ENCODE measurements at places on chromosomes 13 and 19.

GRCh38 chr13:113781571-113781970, 22.5 kb downstream of the TMEM255B start:
- DNase-seq: no peak

DNA sequence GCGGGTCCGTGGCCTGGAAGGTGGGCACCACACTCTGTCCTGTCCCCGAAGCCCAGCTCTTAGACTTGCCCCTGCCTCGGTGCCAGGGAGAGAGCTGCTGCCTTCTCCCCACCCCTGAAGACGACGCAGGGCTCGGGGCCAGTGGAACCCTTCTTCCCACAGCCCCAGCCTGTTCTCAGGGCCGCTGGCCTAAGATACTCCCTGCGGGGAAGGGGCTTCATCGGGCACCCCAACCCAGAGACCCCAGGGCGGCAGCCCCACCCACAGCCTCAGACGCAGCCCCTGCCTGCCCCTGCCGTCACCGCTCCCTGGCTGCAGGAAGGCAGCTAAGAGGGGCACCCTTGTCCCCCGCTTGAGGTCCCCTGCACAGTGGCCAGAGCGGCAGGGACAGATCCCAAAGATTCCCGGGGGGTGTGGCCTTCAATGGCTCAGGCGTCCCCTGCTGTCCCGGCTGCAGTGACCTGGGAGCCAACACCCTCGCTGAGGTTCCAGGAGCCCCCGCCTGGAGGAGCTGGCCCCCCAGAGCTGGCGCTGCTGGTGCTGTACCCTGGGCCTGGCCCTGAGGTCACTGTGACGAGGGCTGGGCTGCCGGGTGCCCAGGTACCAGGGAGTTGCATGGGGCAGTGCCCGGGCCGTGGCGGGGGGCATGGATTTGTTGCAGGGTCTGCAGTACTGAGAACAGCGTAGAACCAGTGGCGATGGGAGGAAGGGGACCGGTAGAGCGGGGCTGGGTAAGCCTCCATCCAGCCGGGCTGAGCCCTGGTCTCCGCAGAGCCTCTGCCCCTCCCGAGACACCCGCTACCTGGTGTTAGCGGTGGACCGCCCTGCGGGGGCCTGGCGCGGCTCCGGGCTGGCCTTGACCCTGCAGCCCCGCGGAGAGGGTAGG, 1.0 kb downstream of the AMH start:
- no peak for DNase-seq

DNA sequence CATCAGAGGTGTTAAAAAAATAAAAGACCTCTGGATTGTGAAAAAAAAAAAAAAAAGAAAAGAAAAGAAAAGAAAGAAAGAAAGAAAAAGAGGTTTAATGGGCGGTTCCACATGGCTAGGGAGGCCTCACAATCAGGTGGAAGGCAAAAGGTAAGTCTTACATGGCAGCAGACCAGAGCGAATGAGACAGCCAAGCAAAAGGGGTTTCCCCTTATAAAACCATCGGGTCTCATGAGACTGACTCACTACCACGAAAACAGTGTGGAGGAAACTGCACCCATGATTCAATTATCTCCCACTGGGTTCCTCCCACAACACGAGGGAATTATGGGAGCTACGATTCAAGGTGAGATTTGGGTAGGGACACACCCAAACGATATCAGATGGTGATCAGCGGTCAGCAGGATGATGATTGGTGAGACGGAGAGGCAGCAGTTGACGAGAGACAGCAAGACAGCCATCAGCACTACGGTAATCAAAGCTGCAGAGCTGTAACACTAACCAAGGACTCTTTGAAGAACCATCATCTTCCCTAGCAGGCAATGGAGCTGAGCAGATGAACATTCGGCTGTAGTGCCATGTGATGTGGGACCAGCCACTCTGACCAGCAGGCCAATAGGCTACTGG, 3.9 kb upstream of the CD209 start:
- no peak for DNase-seq

DNA sequence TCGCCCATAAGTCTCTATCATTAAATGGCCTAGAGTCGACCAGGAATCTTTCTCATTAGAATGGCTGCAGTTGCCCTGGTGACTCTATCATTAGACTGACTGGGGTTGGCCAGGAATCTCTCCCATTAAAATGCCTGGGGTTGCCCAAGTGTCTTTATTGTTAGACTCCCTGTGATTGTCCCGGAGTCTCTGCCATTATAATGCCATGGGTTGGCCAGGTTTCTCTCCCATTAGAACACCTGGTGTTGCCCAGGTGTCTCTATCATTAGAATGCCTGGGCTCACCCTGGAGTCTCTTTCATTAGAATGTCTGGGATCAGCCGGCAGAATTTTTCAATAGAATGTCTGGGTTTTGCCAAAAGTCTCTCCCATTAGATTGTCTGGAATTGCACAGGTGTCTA, 1459.3 kb downstream of the UQCRFS1 start:
- no peak for DNase-seq

DNA sequence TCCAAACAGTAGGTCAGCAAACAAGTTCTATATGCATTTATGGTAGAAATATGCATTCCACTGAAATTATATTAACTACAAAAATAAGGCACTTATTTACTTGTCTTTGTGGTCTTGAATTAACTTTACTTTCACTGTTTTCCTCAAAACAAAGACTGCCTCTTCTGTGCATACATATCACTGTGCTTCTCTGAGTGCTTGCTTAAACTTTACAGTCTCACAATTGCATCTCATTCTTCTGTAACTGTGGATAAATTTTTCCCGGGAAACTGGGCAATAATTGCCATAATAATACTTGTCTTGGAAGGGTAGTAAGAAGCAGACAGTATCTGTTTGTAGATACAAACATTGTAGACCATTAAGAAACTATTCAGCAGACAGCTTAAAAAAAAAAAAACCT, 38.4 kb downstream of the EFNB2 start:
- no peak for DNase-seq

DNA sequence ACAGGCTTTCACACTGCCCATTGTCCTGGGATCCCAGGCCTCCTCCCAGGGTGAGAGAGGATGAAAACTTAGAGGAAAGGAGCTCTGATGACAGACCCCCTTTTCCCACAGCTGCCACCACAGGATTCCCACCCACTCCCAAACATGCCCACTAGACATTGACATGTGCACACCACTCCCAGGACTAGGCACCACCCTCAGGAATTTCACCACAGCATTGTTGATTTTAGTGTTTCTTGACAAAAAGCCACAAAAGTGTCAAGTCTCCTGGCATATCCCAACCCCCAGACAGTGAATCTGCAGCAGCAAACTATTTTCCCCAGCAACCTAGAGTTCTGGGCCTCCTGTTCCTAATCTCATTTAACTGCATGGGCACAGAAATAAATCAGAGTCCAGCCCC, 10.1 kb downstream of the ZNF714 start:
- no peak for DNase-seq

DNA sequence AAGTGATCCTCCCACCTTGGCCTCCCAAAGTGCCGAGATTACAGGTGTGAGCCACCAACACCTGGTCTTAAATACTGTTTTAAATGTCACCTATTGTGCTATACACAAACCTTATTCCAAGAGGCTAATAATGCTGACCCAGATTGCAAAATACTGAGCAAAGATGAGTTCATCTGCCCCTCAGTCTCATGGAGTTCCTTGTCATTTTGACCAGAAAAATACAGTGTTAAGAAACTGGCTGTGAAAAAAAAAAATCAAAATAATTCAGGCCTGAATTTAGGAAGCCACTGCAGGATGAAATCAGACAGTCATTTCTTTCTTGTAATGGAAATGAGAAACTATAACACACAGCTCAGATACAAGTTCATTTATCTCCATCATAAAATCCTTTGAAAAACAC, 59.9 kb downstream of the TBC1D4 start:
- DNase-seq: no peak

- DNase-seq: no peak
Observed at GRCh38 chr13:112346899-112347229, 29.3 kb upstream of the SPACA7 start.

GRCh38 chr19:17720440-17720839, 1.2 kb downstream of the MAP1S start:
- no peak for DNase-seq

GRCh38 chr19:40464059-40465024, 1.2 kb downstream of the BLVRB start:
- DNase-seq: peak; percentile 94

DNA sequence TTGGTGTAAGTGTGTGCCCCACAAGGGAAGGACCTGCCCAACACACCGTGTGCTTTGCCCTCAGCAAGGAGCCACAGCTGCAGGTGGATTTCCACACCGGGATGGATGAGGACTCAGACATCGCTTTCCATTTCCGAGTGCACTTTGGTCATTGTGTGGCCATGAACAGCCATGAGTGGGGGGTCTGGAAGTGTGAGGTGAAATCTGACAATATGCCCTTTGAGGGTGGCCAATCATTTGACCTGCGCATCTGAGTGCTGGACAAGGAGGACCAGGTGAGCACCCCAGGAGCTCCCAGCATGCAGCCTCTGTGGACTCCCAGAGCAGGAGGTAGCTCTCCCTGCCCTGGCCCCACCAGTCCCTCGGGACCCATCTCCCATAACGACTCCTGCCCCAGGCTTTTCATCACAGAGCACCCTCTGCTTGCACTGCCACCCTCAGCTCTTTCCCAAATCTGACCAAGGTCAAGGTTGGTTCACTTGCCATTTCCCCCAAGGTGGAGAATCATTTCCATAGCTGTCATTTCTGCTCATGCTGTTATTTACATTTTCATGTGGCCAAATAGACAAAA, 13.2 kb upstream of the EID2 start:
- no peak for DNase-seq

DNA sequence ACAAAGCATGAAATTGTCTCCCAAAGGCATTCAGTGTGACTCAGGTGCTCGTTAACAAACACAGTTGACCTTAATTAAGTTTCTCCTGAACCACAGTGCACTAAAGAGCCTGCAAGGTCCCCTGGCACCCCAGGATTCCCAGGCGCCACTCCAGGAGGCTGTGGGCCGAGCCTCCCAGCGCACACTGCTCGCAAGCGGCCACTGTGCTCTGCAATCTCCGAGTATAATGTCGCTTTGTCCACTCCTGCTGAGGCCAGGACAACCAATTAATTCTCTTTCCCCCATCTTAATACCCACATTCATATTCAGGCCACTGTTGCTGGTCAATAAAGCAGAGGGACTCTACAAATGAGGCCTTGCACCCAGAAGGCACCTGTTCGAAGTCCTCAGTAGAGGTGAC, 8.8 kb downstream of the RAB20 start:
- no peak for DNase-seq

GRCh38 chr19:4597975-4598671, 38.6 kb upstream of the SEMA6B start:
- DNase-seq: no peak

GRCh38 chr13:100734194-100734720, 59.7 kb upstream of the TMTC4 start:
- no peak for DNase-seq

- DNase-seq: peak; percentile 51
Observed at GRCh38 chr13:110812121-110812868, 98.8 kb downstream of the ING1 start.

DNA sequence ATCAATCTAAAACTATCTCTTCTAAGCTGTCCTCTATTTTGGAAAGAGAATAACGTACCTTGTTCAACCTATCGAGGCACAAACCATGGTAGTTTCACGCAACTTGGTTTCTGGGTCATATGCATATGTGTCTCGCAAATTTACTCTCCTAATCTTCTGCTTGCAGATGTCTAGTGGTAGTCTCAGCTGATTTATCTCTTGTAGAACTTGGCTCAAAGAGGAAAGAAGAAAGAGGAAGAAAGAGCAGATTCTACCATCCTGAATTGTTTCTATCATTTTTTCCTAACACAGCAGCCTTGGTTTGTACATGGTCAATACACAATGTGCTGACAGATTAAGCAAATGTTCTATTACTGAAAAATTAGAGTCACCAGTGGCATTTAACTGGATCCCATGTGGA, 282.3 kb downstream of the SPRY2 start:
- no peak for DNase-seq

DNA sequence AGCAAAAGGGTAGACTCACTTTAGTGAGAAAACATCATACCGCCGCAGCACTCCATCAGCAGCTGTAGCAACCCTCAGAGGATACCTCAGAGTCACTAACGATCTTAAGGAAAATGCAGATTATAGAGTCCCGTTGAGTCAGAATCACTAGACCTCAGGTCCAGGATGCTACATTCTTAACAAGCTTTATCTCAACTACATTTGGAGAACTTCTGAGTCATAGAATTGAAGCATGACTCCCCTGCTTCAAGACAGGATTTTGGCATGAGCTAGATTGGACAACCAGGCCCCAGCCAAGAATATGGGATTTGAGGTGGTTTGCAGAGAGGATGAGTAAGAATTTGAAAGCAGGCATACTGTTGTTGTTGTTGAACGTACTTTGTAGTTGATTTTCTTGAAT, 118.9 kb upstream of the UBL3 start:
- no peak for DNase-seq

- no peak for DNase-seq
Observed at GRCh38 chr19:32352241-32352630, 6.8 kb downstream of the ZNF507 start.

- no peak for DNase-seq
Observed at GRCh38 chr19:41911889-41912731, 16.1 kb downstream of the ERFL start.

DNA sequence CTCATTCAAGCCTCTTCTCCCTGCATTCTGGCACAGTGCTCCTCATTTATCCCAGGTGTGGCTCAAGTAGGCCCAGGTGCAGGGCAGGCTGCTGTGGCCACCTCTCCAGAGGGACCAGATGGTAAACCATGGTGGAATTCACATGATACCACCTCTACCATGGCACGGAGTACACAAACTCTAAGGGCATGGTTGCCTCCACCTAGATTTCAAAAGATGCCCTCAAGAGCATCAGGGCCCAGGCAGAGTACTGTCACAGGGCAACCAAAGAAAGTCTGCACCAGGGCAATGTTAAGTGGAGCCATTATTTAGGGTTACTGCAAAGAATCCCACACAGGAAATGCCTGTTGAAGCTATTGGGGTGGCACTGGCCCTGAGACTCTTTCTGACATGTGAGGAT, 647.1 kb upstream of the MIR17HG start:
- no peak for DNase-seq

- no peak for DNase-seq
Observed at GRCh38 chr13:110113284-110113764, 193.6 kb downstream of the COL4A1 start.

- no peak for DNase-seq
Observed at GRCh38 chr13:41496420-41497234, 39.3 kb downstream of the RGCC start.

DNA sequence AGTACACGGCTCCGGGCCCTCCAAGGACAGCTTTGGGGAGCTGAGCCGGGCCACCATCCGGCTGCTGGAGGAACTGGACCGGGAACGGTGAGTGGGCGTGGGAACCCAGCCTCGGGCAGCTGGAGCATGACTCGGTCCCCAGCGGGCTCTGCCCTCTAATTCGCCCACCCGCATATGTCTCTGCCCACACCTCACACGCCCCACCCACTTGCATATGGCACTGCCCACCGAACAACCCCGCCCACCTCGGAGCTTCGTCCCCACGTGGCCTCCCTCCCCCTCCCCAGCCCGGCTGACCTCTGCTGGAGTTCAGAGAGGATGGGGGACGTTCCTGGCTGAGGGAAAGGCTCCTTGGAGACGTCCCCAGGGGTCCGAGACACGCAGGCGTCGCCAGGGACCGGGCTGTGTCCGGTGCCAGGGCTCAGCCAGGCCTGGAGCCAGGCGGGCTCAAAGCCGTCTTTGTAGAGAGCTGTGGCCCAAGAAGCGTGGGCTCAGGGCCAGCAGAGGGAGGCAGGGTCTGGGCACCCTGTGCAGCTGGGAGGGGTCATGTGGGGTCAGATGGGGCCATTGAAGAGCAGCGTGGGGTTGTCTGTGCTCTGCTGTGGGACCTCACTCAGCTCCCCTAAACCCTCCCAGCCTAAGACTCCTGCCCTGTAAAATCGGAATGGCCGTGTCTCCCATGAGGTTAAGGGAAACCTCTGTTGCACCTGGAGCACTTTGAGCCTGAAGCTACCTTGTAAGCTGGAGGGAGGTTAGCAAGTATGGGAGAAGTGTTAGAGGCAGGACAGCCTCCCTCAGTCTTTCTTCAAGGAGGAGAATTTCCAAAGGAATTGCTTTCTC, 3.8 kb downstream of the APC2 start:
- no peak for DNase-seq

All from right atrium auricular region (tissue), 2 donors.